SK-N-SH treated with all-trans-retinoic acid at 6 μM for 48 hours (cell line): ENCODE measurements at places on chromosomes 3 and 15.

DNA sequence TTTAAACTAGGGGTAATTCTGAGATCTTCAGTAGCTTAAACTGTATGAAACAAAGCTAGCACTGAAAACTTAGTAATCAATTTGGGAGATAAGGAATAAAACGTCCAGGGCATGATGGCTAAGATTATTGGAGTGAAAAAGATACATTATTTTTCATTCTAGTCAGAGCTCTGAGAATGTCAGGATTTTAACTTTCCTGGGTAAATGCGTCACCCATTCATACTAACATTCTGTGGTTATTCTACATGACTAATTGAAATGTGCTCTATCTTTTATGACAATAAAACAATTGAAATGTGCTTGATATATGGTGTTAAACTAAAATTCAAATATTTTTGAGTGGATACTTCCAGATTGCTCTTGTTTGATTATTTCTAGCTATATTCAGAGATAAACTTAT lies 626.0 kb downstream of the EDEM1 start:
- no peak for ATAC-seq

GRCh38 chr3:78870484-78870883 lies 897.3 kb downstream of the ROBO1 start:
- no peak for ATAC-seq

- peak; percentile 20 for ATAC-seq
Observed at GRCh38 chr15:65401611-65402240, 21.0 kb downstream of the IGDCC4 start.

DNA sequence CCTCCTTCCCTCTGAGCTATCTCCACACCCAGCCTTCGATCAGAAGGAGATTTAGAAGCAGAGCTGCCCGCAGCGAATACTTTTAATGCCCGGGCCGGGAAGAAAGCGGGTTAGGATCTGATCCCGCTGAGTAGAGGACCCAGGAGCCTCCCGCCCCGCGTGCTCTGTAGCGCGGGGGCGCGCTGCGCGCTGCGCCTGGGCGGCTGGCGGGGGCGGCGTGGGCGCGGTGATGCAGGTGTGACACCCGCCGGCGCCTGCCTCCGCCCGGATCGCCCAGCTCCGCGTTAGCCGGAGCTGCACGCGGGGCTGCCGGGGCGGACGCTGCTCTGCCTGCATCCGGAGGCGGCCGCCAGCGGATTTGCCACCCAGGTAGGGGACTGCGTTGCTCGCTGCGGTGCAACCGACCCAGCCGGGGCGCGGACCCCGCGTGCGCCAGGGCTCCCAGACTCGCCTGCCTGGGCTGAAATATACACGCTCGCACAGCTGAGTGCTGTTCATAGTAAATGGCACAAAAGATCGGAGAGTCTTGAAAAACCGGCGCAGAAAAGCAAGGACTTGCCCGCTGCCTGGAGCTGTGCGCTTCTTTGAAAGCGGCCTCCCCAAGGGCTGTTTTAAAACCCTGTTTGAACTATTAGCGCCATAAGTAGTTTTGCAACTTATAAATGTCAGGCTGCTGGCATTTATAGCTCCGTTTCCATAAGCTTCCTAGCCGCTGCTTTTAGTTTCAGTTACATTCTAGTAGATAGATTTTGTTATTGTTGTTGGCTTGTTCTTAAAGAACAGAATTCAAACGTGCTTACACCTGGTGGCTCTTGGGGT lies at the start of gene SV2B:
SV2B (plus strand) TSS at position 263 of the 819 bp plus-strand sequence. CDS start 126,007 bp downstream, outside the sequence.
- ATAC-seq, result peak; percentile 69

DNA sequence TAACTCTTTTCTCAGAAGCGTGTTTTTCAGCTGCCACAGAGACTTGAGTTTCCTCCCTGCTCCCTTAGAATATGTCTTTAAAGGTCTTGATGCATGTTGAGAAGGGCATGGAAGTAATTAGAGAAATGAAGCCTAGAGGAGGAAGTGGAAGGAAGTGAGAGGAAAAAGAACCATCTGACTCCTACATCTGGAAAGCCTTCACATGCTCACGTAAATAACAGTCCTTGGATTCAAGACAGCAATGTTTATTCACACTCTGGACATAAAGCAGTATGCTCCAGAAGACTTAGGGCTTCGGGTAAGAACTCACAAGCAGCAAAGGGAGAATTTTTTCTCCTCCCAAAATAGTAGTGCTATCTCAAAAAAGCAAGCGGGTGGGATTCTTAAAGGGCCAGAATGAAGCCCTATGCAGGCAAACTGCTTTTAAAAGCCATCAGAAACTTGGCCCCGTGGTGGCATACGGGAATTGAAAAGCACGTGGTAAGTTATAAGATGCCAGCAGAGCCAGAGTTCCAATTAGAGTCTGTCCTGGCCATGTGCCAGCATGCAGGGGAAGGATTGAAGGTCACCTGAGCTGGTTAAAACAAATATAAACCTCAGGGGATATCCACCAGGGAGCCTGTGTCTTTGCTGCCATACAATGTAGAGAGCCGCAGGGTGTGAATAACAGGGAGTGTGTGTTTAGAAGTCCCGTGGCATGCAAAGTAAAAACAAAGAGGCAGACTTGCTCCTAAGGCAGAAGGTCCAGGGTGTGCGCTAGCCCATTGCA lies 380.8 kb upstream of the NDN start:
- ATAC-seq, result no peak

DNA sequence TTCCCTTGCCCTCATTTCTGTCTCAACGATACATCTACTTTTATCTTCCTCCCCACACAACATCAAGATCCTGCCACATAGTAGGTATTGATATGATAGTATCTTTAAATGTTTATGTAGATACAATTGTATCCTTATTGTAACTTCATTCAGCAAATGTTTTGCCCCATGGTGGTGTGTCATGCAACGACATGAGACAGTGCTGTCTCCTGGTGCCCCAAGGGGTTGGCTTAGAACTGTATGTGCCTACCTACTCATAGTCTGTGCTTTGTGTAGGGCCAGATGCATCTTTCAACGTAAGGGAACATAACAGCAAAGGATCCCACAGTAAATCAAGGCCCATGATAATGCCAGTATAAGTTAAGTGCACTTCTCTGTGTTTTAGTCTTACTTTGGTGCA lies 2.8 kb upstream of the CD47 start:
- no peak for ATAC-seq

DNA sequence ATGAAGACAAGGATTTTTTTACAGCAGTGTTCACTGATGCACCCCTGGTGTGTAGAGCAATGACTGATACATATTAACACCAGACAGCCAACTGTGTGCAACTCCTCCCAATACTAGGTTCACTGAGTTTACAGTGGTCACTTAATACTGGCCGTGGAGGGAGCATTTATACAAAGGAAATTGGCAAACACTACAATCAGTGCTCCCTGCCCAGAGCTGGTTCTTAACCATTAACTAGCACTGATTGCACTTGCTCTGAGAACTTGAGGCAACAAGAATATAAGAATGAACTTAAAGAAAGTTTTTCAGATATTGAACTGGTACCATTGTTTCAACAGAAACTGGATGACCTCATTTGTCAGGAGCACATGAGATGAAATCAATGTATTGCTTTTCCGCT lies 110.6 kb downstream of the MAGI1 start:
- ATAC-seq, result no peak

DNA sequence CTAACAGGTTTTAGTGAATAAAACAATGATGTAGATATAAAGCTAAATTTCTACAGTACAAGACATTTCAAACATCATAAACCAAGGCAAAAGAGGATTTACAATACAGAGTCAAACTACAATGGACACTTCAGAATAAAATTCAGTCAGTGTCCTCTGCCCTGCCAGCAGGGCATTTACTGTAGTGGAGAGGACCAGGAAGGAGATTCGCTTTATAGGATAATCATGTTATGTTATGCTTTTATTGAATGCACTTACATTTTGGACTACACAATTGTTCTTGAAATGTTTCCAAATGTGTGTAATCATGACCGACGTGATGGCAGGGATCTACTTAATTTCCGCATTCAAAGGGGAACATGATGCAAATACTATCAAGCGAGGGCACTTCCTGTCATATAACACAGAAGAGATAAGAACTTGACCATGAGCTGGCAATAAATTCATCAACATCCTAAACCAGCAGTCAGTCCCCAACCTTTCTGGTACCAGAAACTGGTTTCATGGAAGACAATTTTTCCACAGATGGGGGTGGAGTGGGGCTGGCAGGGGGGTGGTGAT lies 925.6 kb downstream of the FHIT start:
- no peak for ATAC-seq

GRCh38 chr3:186193534-186194450 lies 84.9 kb upstream of the ETV5 start:
- ATAC-seq, result no peak

DNA sequence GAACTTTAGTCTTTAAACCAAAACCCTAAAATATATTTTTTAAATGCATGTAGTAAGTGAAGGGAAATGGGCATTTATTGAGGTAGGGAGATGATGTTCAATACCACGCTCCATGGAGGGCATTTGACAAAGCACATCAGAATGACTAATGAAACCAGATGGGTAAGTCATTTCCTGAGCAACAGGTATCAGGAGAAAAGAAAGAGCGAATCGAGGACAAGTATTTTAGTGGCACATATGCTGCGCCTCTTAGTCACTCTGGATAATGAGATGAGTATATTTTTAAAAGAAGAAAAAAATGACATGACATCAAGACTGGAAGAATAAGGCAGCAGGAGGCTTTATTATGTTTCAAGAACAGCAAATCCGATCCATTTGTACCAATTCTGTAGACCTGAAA lies 129.0 kb upstream of the ARHGEF3 start:
- no peak for ATAC-seq

DNA sequence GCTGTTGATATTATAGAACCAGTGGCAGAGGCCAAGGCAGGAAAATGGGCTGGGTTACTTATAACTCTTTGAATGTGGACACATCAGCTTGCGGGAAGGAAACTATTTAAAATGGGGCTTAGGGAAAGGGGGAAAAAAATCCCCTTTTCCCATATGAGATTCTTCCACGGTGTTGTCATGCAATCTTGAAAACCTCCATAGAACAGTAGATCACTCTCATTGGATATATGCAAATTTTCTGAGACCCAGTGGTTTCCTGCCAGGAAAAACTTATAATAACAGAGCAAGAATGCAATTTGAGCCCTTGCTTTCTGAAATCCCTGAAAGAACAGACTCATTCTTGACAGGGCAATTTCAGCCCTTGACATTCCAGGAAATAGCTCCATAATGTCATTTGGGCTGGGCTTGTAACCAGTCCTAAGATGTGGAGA lies 31.1 kb downstream of the TMEM212 start:
- peak; percentile 85 for ATAC-seq

- no peak for ATAC-seq
Observed at GRCh38 chr3:101128001-101128400, 134.8 kb upstream of the ABI3BP start.

GRCh38 chr15:70741107-70741531 lies 22.2 kb downstream of the UACA start:
- ATAC-seq, result peak; percentile 82

GRCh38 chr3:108091498-108092250 lies 843 bp upstream of the CD47 start:
- no peak for ATAC-seq

DNA sequence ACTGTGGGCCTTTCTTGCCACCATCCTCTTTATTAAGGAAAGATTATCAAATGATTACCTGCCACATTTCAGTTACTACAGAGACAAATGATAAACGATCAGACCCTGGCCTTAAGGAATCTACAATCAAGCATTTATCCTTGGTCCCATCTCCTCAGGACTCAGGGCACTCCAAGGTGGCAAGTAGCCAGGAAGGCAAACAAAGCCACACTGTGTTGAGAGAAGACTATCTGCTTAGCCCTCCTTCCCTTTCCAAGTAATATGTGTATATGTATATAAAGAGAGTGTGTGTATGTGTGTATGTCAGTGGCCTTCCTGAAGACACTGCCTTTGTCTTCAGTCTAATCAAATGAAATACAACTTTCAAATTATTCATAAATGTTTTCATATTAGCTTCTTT lies 490.1 kb upstream of the ATP11B start:
- ATAC-seq, result no peak

GRCh38 chr15:48800811-48801455 lies 9.9 kb downstream of the CEP152 start:
- ATAC-seq, result peak; percentile 60; the same call in 2 of the 3 replicates

GRCh38 chr15:52103217-52104207 lies 9.1 kb downstream of the BCL2L10 start:
- peak; percentile 91 for ATAC-seq

DNA sequence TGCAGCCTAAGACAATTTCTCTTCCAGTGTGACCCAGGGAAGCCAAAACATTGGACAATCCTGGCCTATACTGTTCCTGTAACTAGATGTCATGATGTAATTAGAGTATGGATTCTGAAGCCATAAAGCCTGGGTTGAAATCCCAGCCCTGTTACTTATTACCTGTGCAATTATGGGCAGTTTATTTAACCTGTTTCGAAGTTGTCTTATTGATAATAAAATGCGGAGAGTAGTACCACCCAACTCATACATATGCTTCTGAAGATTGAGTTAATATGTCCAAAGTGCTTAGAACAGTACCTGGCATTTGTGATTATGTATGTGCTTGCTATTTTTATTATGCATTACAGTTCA lies 30.1 kb downstream of the PPP4R2 start:
- ATAC-seq, result no peak

DNA sequence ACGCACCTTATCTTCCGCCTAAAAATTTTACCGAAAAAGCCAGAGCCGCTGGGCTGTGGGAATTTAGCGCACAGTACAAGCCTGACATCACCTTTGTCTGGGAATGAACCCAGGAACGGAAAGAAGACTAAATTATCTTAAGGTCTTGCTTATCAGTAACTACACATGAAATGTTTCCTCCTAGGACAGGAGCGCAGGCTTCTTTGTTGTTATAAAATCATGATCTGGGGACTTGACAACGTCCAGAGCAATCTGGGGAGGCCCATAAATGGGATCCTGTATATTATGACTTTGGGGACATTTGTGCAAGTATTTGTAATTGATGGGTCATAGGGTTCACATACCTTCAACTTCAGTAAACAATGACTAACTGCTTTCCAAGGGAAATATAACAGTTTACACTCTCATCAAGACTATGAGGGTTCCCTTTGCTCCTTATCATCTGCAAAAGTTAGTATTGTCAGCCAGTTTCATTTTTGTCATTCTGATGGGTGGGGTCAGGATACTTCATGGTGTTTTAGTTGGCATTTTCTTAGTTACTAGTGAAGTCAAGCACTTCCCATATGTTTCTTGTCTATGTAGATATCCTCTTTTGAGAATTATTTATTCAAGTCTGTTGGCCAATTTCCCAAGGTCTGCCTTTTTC lies 213.9 kb upstream of the PFN2 start:
- ATAC-seq, result peak; percentile 34

GRCh38 chr3:50136714-50137405 lies 18.3 kb upstream of the SEMA3F start:
- ATAC-seq, result peak; percentile 11; the same call in 2 of the 3 replicates

- no peak for ATAC-seq
Observed at GRCh38 chr15:68694111-68694510, 115.3 kb downstream of the CORO2B start.

- no peak for ATAC-seq
Observed at GRCh38 chr15:41980654-41981323, 8.4 kb upstream of the EHD4 start.
